ENCODE measurements at places on chromosomes 16 and 17.

DNA sequence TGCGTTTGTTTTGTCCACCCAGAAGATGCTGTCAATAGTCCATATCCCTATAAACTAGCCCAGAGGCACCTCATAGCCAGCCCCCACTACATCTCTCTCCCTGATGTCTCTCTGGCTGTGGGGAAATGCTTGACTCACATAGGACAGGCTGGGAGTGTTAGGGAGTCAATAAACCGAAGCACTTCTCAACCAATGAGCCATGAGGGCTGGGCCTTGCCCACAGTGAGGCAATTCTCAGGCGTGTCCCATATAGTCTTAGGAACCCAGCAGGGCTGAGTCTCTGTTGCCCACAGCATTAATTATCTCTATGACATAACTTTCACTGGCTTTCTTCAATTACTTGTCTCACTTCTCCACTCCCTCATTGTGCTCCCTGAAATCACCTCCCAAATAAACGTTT is 387.3 kb upstream of the CDH11 start:
- DNase-seq, result no peak

DNA sequence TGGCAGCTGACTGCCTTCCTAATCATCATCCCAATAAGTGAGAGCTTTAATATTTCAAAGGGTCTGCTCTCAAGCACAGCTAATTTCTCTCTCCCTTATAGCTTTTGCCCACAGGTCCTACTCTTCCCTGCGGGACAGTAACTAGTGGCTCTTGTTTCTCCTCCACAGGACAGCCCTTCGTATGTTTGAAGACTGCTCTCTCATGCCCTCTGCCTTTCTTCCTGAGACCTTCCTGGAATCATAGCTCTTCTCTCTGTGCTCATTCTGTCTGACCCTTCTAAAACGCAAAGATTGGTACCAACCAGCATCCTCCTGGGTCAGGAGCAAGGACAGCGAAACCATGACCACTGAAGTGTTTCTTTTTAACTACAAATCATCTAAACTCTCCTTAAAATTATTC is 168.9 kb downstream of the GRIN2A start:
- DNase-seq, result no peak

- no peak for DNase-seq
Measured at GRCh38 chr17:29591146-29591736, 1.7 kb upstream of the ANKRD13B start.

- no peak for DNase-seq
Measured at GRCh38 chr17:45227101-45227925, 5.6 kb downstream of the FMNL1 start.

DNA sequence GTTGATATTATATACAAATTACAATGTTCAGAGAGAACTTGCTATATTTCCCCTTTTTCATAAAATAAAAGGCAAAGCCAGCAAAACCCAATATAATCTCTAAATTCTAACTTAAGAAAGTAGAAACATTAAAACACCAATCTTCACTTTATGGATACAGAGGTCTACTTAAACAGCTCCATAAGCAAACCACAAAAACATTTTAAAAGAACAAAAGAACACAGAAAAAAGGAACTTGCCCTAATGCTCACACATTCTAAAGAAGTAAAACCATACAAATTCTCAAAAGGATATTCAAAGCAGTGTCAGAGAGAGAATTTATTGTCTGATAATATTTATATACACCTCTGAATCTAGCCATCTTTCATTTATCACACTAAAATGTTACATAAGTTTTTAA is 606 bp downstream of the ABCA10 start:
- no peak for DNase-seq

Measured in HFF-Myc (cell line).